ENCODE measurements at places on chromosomes 4 and X.

GRCh38 chr4:124334119-124334518 lies 378.4 kb downstream of the ANKRD50 start:
- DNase-seq = peak; percentile 26

- no peak for DNase-seq
Measured at GRCh38 chr4:10288830-10289537, 168.2 kb downstream of the ZNF518B start.

DNA sequence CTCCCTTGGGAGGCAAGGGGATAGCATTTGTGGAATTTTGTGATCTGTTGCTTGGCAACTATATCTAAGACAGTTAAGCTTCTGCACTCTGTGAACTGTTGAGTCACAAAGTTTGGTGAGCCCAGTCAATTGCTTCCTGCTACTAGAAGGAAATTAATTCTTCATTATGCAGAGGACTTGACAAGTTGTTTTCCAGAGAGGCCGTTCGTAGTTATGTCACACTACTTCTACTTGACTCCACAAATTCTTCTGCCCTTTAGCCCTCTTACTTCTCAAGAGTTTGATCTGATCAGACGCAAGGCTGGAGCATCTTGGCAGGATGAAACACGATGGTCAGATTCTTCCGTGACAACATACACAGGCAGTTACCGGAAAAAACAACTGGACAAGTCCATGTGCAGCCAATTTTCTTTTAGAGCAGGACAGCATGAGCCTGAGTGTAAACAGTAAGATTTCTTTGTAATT lies at the start of gene C4orf51:
Gene C4orf51 (plus strand): TSS at position 156 of the 465 bp plus-strand sequence. CDS start 58 bp downstream, at position 214.
- peak; percentile 71 for DNase-seq

GRCh38 chrX:132858018-132858417 lies 100.4 kb downstream of the HS6ST2 start:
- no peak for DNase-seq

- no peak for DNase-seq
Measured at GRCh38 chr4:16609170-16609758, 289.2 kb downstream of the LDB2 start.

GRCh38 chrX:71618303-71618721 lies at the start of gene CXCR3:
TSS of gene CXCR3 (minus strand) at chrX:71618511. CDS start at chrX:71618449, 62 bp downstream.
- DNase-seq = no peak

DNA sequence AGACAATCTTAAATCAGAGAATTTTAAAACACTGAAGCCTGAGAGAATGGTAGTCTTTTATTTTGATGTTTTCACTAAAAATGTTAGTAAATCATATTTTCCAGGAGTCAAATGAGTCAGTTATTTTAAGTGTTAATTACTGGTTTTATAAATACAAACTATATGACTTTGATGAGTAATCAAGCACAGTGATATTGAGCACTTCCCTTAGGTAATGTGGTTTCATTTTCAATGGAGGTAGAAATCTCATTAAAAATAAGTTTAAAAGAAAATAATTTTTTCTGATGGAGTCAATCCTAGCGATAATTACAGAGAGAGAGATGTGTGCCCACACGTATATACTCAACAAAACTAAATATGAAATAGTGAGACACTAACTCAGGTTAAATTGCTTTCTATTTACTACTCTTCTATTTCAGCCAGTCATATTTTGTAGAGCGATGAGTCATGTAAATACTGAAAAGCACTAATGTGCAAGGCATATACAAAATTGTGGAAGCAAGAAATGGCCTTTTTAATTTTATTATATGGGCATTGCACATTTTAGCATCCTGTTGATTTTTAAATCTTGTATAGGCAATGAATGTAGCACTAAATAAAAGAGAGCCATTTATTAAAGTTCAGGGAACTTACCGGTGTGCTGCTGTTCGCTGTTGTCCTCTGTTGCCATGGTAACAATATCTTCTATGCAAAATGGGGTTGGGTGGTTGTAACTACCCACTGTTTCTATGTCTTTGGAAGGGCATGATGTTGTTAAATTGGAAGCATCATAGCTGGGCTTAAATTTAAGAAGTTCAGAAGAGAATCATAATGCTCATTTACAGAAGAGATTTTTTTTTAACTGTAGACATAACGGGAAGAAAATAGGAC lies 513.7 kb downstream of the TLL1 start:
- DNase-seq = no peak

- no peak for DNase-seq
Measured at GRCh38 chr4:73871511-73872310, 2.5 kb downstream of the CXCL1 start.

GRCh38 chrX:105483011-105483410 lies 262.5 kb upstream of the TEX13A start:
- DNase-seq = no peak

All from COR-L47 (cell line).